Kasumi-1 (cell line): ENCODE measurements at places on chromosomes 4 and X.

GRCh38 chr4:8114456-8115202, 44.0 kb downstream of the ABLIM2 start:
- DNase-seq: no peak

- DNase-seq: no peak
These were observed 20.4 kb upstream of the ATXN3L start for GRCh38 chrX:13340182-13340791.

GRCh38 chrX:5458300-5458842, 770.3 kb downstream of the NLGN4X start:
- DNase-seq: peak; percentile 14

DNA sequence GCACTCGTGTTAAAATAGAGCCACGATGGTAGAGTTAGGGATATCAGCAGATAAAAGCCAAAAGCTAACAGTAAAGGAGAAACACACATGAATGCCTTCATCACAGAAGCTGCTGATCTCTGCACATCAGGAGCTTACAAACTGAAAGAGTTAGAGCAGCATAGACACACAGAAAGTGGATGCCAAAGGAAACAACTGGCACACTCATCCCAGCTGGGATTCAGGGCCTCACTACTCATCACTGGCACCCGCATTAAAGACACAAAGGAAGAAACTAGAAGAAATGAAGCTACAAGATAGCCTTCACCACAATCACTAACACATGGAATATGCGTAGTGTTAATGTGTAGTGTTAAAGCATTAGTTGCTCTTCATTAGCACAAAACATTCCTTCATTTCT, 156.4 kb upstream of the TBL1X start:
- no peak for DNase-seq

DNA sequence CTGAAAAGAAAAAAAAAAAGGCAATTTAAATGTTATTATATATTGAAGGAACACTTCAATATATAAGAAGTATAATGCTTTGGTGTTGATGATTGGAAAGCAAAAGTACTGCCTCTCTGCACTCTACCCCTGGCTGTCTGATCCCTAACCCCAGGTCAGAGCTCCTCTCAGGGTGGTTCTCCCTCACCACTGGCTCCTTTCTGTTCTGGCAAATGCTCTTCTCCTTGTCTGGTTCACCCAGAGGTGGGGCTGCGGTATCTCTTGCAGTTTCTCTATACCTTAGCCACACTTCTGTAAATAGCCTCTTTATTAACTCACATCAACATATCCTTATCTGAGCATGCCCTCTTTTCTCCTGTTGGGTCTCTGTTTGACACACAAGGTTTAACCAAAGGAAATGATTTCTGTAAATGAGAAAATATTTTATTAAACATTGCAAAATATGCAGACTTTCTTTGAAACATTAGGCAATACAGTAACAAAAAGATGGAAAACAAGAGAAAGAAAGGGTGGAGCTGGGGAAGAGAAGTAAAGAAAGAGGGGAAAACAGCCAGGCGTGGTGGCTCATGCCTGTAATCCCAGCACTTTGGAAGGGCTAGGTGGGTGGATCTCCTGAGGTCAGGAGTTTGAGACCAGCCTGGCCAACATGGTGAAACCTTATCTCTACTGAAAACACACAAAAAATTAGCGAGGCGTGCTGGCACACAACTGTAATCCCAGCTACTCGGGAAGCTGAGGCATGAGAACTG, 45.7 kb downstream of the ING2 start:
- no peak for DNase-seq

GRCh38 chrX:71550578-71550977, 17.7 kb downstream of the OGT start:
- DNase-seq: no peak

DNA sequence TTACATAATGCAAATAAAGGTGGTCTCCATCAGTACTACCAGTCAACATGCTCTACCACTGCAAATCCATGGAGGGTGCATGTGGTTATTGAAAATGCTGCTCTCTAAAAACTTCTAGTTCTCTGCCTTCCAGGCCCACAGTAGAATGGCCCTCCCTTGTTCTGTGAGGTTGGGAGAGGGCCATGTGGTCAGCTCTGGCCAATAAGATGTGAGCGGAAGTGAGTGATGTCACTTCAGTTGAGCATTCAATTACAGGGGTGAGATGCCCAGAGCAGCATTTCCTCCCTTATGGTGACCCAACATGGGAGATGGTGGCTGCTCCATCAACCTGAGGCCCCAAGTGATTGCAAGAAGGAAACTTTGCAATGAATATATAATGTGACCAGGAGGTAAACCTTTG, 148.8 kb downstream of the CPEB2 start:
- DNase-seq: no peak

- DNase-seq: no peak
These were observed 44.2 kb upstream of the TMEM131L start for GRCh38 chr4:153421941-153422340.

GRCh38 chr4:7885216-7886006, 54.2 kb downstream of the AFAP1 start:
- DNase-seq: no peak

DNA sequence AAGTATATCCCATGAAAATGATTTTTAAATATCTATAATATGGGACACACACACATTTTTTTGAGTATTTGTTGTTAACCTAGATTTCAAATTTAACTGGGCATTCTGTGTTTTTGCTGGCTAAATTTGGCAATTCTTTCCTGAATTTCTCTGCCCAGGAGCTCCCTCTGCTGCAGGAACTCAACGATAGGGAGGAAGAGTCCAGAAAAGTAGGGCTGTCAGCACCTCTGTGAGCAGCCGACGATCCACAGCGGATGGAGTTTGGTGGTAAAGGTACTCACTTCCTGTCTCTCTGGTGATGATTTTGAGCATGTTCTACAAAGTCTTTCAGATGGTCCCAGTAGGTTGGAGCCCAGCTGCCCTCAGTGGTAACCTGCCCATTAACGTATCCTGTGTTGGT, 23.1 kb upstream of the TMEM184C start:
- DNase-seq: no peak

DNA sequence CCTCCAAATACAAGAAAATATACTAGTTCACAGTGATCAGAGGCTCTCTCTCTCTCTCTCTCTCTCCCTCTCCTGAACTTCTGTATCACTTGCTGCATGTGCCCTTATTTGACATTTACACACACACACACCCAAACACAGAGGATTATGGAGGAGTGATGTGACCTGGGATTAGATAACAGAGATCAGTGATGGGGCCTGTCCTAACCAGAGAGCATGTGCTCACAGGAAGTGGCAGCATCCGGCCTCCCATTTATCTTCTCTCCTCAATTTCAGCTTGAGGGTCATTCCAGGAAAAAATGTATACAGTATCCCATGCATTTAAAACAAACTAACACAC, 143.0 kb downstream of the TSPAN5 start:
- DNase-seq: no peak

DNA sequence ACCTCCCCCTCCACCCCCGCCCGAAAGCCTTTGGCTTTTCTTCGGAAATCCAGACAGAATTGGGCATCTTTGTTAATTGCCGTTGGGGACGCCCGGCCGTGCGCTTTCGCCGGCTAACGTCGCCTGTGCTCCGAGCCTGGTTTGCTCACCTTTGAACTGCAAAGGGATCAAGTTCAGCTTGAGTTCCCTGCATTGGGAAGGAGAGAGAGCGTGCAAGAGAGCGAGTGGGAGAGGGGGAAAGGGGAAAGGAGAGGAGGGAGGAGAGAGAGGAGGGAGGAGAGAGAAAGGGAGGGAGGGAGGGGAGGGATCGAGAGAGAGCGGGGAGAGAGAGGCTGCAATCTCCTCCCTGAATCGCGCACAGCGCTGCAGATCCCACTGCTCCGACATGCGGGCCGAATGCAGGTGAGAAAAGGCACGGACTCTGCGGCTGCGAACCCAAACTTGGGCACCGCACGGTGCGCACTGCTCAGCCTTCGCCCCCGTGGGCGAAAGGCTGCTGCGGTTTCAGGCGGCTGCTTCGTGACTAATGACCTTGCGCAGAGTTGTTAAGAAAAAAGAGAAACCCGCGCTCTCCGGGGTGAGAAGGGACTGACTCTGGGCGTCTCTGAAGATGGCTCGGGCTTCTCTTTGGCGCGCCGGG, at the start of gene PCDH7:
PCDH7 (plus strand) TSS at position 349 of the 640 bp plus-strand sequence. CDS start 1,054 bp downstream, outside the sequence.
- peak; percentile 56 for DNase-seq

GRCh38 chr4:184416913-184417734, 57.2 kb downstream of the IRF2 start:
- peak; percentile 48 for DNase-seq
